ENCODE measurements at places on chromosomes 13 and 19. TPM values are rescaled to one million over a fixed set of nuclear protein-coding genes. Genes with fewer than 3 reads are reported as not detected.

GRCh38 chr19:2047076-2047448 is 4.0 kb downstream of the MKNK2 start:
- DNase-seq, result no peak

DNA sequence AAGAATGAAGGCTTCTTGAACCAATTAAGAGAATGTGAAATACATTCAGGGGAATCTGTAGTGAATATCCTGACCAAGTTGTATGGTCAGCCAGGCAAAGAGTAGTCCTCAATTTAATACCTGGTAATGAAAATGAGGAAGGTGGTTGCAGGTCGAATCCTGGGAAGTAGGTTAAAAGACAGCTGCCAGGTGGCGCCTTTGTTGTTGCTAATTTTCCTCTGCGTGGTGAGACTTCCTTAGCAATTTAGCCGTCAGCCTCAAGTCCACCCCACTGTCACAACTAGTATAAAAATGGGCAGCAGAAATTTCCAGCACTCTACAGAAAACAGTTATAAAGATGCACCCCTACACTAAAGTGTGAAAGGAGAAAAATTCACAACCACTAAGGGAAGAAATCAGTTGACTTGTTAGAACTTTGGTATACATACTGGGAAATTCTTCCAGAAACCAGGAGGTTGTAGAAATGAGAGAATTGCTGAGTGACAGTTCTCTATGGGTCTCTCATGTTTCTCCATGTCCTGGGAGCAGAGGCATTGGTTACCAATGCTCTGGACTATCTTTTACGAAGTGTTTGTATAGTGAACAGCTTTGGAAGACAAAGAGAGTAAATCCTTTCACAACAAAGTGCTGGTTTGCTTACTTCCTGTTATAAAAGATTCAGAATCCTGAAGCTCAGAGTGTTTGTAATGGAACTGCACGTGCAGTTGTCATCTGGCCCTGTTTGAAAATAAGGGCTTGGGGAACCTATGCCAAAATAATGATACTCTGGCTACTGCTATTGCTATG is 235.9 kb downstream of the NHLRC3 start:
- peak; percentile 6 for DNase-seq

The MEX3D gene
- total RNA-seq, result 45.3 TPM

DNA sequence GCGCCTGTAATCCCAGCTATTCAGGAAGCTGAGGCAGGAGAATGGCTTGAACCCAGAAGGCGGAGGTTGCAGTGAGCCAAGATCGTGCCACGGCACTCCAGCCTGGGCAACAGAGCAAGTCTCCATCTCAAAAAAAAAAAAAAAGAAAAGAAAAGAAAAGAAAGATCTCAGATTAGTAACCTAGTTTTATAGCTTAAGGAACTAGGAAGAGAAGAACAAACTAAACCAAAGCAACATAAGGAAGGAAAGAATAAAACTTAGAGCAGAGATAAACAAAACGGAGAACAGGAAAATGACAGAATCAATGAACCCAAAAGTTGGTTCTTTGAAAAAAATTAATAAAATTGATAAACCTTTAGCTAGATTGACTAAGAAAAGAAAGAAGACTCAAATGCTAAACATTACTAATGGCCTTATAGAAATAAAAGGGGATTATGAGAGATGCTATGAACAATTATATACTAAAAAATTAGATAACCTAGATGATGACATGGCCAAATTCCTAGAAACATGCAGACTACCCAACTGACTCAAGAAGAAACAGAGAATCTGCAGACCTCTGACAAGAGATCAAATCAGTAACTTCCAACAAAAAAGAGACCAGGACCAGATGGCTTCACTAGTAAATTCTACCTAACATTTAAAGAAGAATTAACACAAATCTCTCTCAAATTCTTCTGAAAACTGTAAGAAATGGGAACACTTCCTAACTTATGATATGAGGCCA is 68.2 kb downstream of the CDADC1 start:
- DNase-seq, result no peak

DNA sequence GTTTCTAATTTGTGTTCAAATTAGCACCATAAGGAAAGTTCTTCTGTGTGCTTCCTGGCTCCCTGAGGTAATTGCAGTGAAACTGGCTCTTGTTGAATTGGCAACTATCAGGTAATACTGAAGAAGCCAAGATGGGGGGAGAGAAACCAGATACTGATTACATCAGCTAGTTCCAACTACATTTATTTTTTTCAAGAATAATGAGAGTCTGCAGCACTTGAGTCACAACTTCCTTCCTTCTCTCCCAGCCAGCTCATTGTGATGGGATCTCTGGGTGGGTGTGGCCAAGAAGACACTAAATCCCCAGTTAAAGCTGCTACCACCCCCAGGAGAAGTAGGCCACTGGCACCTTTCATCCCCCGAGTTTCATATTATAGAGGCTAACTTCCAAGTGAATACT is 100.7 kb upstream of the RXFP2 start:
- DNase-seq, result peak; percentile 22

GRCh38 chr19:55603115-55603514 is 2.3 kb upstream of the ZNF865 start:
- DNase-seq, result no peak

The CABP5 gene
- total RNA-seq, result not detected

GRCh38 chr19:17358395-17358794 is 18.7 kb downstream of the PLVAP start:
- DNase-seq, result peak; percentile 17

- no peak for DNase-seq
These were observed 97.0 kb downstream of the ABCC4 start for GRCh38 chr13:95204231-95204765.

The RELB gene
- 14.2 TPM for total RNA-seq

DNA sequence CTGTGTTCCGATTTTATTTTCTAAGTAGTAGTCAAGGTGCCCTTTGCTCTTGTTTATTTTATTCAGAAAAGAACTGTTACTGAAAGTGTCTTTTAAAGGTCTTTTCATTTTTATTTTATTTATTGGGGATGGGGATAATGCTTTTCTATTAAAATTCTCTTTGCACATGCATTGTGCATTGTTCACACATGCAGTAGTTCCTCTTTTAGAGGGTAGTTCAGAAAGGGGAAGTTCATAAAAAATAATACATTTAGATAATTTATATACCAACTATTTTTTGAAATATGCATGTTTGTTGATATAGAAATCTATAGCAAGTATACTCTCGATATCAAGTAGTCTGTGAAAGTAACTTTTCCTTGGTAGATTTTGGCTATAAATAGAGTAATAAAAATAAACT is 3.5 kb downstream of the GPC5 start:
- DNase-seq, result no peak

The MATK gene
- not detected for total RNA-seq

DNA sequence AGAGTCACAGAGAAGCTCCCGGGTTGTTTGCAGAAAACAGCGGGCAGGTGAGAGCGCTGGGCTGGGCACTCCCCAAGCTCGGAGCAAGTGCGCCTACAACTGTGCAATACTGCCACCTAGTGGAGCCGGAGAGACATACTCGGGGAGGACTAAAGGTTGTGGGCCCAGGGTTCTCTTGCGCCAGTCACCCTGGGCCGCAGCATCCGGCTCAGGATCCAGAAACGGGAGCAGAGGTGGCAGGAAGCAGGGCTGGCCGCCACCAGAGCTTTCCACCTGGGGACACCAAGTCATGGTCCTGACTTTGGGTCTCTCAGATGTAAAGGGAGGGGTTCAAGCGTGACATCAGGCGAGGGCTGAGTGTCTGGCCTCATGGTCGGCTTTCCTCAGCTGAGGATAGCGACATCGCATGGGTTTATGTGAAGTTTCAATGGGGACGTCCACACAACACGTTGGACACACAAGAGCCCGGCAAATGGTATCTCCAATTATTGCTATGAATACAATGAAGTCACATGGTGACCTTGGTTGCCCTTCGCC is 11.2 kb upstream of the KLK4 start:
- DNase-seq, result peak; percentile 79

GRCh38 chr13:113272031-113272430 is 25.0 kb upstream of the LAMP1 start:
- DNase-seq, result no peak

The CYP2F1 gene
- not detected for total RNA-seq

The HPN gene
- total RNA-seq, result not detected

The COMP gene
- total RNA-seq, result not detected

GRCh38 chr13:99862244-99862643 is 109.3 kb downstream of the ZIC5 start:
- DNase-seq, result no peak

- DNase-seq, result no peak
These were observed 8.8 kb downstream of the PPP1R13L start for GRCh38 chr19:45395821-45396617.

- DNase-seq, result peak; percentile 34
These were observed 653.0 kb upstream of the GPC6 start for GRCh38 chr13:92573467-92574057.

DNA sequence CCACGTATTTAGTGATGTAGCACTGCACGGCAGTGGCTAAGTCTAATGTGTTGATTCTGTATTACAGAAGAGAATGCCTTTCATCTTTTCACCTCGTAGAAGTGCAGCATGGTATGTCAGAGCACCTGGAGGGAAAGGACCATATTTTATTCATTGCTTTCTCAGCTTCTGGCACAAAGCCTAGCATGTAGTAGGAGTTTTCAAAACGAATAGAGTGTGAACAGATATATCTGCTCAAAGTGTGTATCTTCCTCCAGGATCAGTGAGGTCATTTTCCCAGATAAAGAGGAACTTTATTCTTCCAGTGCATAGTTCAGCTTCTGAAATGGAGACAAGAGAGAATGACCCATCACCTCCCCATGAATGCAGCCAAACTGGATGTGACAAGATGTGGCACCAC is 21.2 kb upstream of the PCDH8 start:
- DNase-seq, result no peak

- DNase-seq, result peak; percentile 55
These were observed 1632.0 kb downstream of the PCDH9 start for GRCh38 chr13:65597839-65598818.

GRCh38 chr19:22634450-22634827 is 315 bp downstream of the ZNF492 start:
- DNase-seq, result no peak

- peak; percentile 54 for DNase-seq
These were observed 263.6 kb upstream of the GPC6 start for GRCh38 chr13:92963029-92963428.

GRCh38 chr13:54611390-54611789 is 1582.8 kb downstream of the OLFM4 start:
- no peak for DNase-seq

GRCh38 chr19:19741184-19741583 is 8.3 kb upstream of the ZNF14 start:
- DNase-seq, result no peak

- DNase-seq, result no peak
These were observed 56.4 kb downstream of the ZNF568 start for GRCh38 chr19:36972571-36972970.

- no peak for DNase-seq
These were observed 22.2 kb downstream of the FAM187B start for GRCh38 chr19:35206379-35206778.

DNA sequence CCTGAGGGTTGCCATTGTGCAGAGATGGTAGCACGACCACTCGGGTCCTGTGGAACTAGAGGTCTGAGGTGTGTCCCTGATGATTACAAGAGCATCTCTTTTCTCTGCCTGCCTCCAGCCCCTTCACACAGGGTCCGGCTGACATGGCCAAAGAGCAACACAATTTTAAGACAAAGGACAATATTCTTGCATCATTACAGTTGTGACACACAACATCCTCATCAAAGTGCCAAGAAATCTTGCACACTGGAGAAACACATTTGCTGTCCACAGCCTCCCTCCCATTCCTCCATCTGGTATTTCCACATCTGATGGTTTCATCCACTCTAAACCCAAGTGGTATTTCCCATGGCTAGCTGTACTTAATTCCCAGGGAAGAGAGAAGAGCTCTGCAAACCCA is 12.8 kb downstream of the COL4A1 start:
- no peak for DNase-seq

The BEST2 gene
- total RNA-seq, result 0.05 TPM

DNA sequence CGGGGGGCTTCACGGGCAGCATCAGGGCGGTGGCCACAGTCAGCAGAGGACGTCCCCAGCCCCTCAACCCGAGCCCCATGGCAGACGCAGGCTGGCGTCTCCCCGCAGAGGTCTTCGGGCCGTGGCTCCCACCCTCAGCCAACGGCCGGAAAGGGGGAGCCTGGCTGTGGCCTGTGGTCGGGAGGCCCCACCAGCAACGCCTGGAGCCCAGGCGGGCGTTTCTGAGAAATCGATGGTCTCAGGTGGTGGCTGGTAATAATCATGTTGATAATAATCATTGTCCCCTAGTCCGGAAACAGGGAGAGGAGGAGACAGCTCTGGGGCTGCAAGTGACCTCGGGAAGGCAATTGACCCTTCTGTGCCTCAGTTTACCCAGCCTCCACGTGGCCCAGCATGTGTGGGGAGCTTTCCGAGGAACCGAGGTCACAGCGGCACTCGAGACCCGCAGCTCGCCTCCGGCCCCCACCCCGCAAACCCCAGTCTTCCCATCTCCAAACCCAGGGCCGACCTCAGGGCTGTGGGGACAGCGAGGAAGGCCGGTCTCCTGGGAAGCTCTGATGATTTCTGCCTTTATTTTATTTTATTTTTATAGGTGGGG is at the start of gene PRSS57:
Gene PRSS57 (minus strand): TSS at position 101 of the 598 bp plus-strand sequence. CDS start 22 bp downstream, at position 79.
- no peak for DNase-seq

GRCh38 chr13:72456486-72456885 is 270.9 kb downstream of the MZT1 start:
- no peak for DNase-seq

GRCh38 chr13:60328073-60328472 is 68.9 kb upstream of the TDRD3 start:
- DNase-seq, result no peak

DNA sequence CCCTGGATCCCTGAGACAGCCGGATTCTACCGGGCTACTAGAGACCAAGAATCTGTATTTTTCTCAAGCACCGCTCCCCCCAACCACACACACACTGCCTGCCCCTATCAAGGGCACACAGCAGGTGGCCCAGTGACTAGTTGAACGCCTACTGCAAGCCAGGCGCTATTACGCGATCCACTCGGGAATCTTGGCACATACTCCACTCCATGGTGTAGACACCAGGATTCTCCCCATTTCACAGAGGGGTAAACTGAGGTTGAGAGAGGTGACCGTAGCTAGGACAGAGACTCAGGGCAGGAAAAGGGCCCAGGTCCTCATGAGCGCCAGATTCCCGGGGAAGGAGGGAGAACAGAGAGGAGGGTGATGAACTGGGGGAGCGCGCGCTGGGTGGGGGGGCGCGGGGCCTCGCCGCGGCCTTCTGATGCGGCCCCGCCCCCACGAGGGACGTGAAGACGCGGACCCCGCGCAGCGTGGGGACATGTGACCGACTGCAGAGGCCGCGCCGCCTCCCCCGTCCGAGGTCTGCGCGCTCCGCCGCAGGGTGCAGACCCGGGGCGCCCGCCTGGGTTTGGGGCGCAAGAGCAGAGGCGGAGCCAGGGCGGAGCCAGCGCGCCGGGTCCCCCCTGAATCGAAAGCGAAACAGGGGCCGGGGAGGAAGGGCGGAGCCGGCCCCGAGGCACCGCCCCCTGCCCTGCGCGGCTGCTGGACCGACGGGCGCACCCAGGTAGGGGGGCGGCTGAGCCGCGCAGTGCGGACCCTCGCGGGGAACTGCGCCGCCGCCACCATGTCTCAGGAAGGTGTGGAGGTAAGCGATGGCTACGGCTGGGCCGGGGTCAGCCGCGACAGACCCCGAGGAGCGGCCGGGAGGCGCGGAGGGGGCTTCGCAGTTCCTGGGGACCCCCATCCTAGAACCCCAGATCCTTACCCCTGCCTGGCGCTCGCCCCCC is at the start of gene SHFL:
Gene SHFL (plus strand): TSS at position 677 of the 950 bp plus-strand sequence. CDS start 111 bp downstream, at position 788.
- peak; percentile 62 for DNase-seq

Data from myocyte (in vitro differentiated cells).